Karpas-422 (cell line): ENCODE measurements at places on chromosomes 6 and 20.

GRCh38 chr6:162343198-162343935, 384.2 kb downstream of the PRKN start:
- DNase-seq = no peak

GRCh38 chr6:67883500-67884366, 751.3 kb upstream of the ADGRB3 start:
- DNase-seq = no peak

- no peak for DNase-seq
These were observed 722.1 kb downstream of the EYS start for GRCh38 chr6:64984948-64985347.

- DNase-seq = no peak
These were observed 5.5 kb downstream of the TGM2 start for GRCh38 chr20:38159566-38159956.

DNA sequence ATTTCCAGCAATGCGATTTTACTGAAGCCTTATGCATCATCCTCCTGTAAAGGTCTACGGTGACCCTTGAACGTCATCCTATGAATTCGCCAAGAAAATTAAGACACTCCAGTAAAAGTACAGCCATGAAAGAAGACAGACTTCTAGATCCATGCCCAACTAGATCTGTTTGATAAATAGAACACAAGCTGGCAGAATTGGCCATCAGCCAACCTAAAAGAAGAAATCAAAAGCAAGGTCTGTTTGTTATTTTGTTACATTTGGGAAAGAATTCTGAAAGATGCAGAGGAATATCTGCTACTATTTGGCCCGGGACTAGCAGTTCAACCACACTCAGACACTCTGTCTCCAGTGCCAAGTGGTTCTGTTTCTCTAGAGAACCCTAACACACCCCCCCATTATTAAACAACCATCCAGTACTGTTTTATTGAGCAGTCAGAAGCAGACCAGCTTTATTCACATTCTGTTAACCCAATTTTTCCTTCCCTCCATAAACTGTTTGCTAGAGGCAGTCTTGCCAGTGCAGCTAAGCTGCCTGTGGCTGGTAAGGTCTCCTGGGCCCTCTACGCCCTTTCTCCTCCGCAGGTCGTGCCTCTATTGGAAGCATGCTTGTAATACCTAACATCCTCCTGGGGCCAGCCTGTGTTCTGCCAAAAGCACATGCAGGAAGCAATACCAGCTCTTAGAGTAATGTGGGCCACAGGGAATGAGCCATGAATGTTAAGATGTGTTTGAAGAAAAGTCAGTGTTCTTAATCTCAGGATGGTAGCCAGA, 30.7 kb downstream of the LY86 start:
- DNase-seq = no peak

- DNase-seq = no peak
These were observed 8.5 kb downstream of the TNFAIP3 start for GRCh38 chr6:137875606-137876005.

DNA sequence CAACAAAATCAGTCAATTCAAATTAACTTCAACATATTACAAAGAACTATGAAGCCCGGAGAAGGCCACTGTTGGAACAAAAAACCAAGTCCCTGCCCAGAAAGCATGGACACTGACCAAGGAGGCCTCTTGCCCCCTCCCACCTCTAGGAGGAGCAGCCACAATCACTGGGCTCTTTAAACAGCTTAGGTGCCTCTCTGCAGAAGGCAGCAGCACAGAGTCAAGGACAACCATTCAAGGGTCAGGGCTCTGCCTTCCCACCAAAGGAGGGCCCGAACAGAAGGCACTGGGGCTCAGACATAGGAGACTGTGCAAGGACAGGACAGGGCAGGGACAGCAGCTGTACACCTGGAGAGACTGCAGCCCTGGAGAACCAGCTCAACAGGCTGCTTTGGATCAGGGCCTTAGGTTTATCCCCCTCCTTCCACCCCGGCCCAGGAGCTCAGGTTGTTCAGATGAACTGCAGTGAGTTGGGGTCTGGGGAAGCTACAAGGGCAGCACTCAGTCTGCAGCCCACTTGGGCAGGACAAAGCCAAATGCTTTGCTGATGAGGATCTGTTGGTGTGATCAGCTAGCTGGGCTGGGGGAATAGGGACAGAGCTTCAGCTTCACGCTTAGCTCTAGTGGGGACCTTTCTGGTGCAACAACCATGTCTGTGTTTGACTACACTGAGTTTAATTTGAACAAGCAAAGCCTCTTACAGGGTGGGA, 17.8 kb downstream of the TOMM34 start:
- no peak for DNase-seq

DNA sequence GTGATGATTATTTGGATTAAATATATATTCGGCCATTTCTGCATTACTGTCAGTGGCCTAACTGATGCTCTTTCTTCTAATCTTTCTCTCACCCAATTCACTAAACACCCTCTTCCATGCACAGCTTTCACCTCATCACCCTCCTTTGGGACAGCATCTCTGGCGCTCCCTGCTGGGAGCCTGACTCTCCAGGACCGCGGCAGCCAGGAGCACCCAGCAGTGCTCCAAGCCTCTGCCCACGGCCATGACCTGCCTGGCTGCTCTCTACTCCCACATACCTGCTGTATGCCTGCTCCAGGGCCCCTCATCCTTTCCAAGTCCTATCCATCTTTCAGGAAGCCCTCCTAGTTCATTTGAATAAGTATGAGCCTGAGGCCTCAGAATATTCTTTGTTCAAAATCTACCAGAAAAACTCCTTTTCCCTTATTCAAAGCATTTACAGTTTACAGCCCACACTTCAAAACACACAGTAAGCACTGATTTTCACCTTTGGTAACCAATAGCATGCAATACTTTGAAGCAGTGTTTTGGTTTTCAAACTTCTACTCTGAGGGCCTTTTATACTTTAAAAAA, 15.2 kb downstream of the CTCFL start:
- peak; percentile 61 for DNase-seq

DNA sequence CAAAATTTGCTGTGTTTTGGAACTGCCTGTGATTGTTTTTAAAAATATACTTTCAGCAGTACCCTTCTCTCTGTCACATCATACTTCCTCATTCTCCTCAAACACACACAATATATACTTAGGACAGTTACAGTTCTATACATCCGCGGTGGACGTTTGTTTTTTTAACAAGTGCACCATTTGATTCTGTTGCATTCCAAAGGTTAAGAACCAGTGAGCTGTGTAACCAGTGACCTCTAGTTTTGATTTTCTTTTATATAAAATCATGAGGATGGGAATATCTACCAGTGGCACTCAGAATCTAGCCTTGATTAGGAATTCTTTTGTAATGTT, 152.8 kb downstream of the CARMIL1 start:
- DNase-seq = no peak

DNA sequence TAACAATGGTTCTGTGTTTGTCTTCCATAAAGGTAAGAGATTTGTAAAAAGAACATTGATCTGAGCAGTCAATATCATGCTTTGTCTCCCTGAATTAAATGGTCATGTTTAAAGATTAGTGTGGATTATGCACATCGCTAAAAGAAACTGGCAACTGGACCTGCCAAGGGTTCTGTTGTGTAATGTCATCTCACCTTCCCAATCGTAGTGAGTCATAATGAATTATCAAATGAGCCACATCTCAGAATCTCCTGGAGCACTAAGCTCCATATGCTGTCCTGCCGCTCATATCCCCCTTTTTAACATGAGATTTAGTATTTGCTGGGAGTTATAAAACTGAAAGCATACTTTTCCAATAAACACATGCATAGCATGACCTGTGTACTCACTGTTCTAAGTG, 187.0 kb upstream of the OPRM1 start:
- no peak for DNase-seq
